SJCRH30 (cell line): ENCODE measurements at places on chromosomes 16 and 17.
A peak's percentile ranks its signal among the peaks of the same experiment; 100 is the strongest.

GRCh38 chr16:69711115-69711740 is 15.1 kb downstream of the NQO1 start:
- no peak for DNase-seq

DNA sequence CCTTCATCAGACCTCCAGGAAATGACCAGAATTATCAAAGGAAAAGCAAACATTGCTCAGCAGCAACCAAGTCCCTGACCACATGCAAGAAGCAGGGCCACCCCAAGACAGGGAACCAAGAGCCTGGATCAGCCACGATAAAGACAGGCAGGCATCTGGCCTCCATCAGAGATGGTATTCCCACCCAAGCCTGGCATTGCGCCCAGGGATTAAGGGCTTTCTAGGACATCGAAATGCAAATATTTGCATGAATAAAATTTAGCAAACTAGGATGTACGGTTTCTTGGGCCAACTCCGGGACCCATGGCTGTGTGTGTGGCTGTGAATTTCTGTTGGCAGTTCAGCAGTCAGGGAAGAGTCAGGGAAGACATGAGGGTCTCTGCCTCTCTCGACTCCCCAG is 241.4 kb upstream of the DYNLRB2 start:
- peak; percentile 1 for DNase-seq

DNA sequence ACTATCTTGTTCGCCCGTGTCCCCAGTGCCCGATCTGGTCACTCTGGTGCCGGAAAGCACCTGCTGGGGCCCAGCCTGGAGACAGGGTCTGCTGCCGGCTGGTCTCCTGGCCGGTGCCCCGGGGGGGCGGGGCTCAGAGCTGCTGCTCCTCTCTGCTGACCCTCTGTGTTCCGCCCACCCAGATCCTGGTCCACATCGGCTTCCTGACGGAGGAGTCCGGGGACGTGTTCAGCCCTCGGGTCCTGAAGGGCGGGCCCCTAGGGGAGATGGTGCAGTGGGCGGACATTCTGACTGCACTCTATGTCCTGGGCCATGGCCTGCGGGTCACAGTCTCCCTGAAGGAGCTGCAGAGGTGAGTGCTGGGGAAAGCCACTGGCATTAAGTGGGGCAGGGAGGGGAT is 37.6 kb downstream of the MGAT5B start:
- no peak for DNase-seq

DNA sequence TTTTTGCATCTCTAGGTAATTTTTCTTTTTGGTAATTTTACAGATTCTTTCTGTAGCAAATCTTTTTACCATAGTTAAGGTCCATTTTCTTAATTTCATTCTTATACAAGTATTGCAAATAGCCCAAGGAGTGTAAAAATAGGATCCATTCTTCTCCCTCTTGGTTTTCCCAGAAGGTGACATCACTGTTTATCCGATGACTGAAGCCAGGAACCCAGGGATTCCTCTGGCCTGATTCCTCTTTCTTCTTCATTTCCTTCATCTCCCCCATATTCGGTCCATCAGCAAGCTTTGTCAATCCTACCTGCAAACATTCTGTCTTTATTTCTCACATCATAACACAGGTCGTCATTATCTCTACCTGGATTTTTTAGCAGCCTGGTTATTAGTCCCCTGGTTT is 5.3 kb downstream of the RBBP6 start:
- no peak for DNase-seq

DNA sequence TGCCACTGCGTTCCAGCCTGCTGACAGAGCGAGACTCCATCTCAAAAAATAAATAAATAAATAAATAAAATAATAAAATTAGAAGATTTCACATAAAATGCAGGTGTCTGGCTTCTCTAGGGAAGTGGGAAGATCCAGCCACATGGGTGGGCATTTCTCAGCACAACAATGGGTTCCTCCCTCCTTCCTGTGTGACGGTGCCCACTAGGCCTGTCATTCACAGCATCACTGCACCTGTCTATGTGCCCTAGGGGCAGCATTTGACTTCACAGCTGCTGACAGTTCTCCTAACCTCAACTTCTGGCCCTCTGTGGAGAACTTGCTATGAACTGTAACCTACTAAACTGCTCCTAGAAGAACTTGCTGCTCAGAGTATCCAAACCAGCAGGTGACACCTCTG is 3.0 kb downstream of the ABHD15 start:
- peak; percentile 90 for DNase-seq

GRCh38 chr17:73379826-73380225 is 68.0 kb upstream of the CDC42EP4 start:
- DNase-seq, result no peak

- DNase-seq, result no peak
Measured at GRCh38 chr17:76869496-76870376, 1.5 kb downstream of the MGAT5B start.

GRCh38 chr16:200388-200787 is 20.1 kb downstream of the HBQ1 start:
- DNase-seq, result no peak

DNA sequence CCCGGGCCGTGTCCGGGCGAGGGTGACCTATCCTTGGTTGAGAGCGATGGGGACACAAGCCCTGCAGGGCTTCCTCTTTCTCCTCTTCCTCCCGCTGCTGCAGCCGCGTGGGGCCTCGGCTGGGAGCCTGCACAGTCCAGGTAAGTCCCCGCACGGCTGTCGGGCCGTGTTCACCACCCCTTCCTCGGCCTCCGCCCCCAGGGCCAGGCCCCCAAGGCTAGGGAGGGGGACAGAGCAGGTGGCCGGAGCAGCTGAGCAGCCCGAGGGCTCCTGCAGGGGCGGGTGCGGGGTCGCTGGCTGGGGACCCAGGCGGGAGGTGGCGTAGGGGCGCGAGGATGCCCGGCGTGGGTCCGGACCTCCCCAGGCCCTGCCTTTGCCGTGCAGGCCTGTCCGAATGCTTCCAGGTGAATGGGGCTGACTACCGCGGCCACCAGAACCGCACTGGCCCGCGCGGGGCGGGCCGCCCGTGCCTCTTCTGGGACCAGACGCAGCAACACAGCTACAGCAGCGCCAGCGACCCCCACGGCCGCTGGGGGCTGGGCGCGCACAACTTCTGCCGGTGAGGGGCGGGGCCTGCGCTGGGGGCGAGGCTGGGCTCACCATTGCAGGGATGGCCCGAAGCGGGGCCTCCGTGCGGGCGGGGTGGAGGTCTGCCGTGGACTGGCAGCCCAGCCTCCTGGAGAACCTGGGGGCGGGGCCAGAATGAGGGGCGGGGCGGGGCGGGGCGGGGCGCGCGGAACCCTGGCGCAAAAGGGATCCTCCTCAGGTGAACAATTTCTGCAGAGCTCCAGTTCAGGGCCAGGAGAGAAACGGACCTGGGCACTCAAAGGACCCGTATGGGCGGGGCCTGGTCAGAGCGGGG is 631 bp downstream of the KREMEN2 start:
- peak; percentile 90 for DNase-seq

DNA sequence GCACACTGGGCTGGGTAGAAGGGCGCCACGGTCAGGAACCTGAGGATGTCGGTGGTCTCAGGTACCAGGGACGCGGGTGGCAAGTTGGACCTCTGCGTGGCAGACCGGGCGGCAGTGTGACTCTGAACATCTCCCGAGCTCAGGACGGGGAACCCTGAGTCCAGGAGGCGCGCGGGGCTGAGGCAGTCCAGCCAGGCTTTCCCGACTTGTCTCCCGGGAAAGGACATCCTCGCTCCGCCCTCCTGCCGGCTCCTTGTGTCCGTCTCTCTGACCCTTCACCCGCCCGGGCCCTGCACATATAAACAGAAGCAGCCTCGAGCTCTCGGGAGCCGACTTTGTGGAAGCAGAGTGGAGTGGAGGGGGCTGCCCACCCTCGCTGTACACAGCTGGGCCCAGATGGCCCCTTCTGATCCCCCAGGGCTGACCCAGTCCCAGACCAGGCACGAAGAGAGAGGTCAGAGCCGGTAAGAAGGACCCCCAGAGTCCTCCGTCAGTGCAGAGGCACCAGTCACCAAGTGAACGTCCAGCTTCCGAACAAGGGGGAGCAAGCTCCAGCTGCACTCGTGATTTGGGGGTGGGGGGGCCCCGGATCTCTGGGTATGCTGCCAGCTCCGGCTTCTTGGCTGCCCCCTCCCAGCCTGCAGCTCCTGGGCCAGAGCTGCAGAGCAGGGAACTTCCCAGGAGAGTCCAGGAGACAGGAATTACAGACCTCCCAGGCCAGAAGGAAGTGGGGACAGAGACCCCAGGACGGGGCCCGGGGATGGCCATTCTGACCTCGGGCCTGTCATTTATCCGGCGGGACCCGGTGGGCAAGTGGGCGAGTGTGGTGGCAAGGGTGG is 8.5 kb upstream of the P2RX1 start:
- DNase-seq, result no peak

DNA sequence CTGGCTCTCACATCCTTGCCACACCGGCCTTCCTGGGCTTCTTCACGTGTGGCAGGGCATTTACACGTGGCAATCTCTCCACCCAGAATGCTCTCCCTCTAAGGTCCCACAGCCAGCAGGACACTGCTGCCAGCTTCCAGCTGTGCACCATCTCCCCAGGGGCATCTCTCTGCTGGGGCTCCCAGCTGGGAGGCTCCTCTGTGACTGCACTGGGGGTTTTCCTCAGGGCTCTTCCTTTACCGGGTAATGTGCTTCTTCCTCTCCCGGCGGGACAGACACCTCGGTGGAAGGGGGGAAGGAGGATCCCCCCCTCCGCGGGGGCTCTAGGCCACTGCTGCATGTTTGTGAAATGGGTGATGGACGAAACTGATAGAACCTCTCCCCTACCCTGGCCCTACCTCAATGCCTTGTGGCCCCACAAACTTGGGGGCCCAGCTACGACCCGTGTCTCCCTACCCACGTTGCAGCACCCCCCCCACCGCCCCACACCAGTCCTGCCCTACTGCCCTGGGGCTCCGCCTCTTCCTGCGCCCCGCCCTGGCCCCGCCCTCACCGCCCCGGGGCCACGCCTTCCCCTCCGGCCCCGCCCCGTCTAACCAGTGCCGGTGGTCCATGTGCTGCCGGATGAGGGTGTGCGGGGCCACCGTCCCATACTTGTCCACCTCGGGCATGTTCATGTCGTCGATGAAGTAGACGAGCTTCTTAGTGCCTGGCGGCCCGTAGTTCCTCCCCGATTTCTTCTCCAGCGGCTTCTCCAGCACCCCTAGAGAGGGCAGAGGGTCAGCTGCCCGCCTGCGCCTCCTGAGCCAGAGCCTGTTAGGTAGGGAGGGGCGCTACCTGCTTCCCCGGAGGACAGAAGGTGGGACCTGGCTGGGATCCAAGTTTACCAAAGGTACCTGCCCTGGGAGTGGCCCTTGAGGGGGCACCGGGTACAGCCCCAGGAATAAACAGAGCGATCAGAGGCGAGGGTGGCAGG is 92.6 kb downstream of the DNAH17 start:
- DNase-seq, result no peak

DNA sequence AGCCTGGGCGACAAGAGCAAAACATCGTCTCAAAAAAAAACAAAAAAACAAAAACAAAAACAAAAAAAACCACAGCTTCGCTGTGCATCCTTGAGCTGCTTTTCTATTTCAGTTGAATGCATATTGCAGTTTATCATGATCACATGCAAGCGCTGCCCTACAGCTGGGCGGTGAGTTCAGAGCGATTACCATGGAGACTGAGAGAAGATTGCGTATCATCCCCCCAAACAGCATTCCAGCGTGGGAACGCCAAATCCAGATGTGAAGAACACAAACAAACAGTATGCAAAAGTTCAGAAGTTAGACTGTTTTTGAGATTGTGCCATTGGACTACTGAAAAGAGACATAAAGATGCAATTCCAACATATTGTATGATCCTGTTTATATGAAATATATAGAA is 15.1 kb upstream of the SLC52A1 start:
- DNase-seq, result no peak

DNA sequence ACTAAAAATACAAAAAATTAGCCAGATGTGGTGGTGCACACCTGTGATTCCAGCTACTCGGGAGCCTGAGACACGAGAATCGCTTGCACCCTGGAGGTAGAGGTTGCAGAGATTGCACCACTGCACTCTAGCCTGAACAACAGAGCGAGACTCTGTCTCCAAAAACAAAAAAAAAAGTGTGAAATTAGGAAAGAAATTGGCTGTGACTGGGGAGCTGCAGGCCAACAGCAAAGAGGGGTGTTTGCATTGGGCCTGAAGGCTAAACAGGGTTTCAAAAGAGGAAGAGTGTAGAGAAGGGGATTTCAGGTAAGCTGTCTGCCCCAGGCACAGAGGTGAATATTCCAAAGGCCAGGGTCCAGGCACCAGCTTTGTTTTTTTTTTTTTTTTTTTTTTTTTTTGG is 9.4 kb downstream of the BMERB1 start:
- no peak for DNase-seq
